ENCODE measurements at places on chromosomes 6 and 20.

GRCh38 chr6:158828807-158829206 is 9.6 kb upstream of the EZR start:
- no peak for DNase-seq

DNA sequence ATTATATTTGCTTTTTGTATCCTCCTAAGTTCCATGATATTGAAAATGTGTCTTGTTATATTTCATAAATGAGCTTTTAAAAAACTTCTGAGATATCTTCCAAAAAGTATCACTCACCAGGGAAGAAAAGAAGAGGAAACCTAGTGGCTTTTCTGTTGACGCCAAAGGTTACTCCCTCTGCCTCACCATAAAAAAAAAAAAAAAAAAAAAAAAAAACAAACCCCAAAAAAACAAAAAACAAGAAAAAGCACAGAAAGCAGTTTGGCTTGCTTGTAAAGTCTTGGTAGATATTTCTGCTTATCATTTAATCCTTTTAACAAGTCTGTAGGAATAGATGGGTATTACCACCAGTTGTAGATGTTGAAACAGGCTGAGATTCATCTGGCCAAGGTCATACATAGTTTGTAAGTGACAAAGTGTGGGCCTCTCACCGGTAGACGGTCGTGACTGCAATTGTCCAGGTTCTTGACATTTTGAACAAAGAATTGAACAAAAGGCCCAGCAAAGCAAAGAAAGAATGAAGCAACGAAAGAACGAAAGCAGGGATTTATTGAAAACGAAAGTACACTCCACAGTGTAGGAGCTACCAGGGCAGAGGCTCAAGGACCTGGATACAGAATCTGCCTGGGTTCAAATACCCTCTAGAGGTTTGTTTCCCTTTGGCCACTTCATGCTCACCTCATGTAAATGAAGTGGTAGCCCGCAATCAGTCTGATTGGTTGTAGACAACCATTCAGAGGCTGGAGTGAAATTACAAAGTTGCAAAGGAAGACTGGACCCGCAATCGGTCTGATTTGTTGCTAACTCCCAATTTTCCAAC is 11.6 kb upstream of the ELOVL5 start:
- no peak for DNase-seq

GRCh38 chr6:121247386-121247785 is 86.9 kb downstream of the TBC1D32 start:
- no peak for DNase-seq

- DNase-seq, result no peak
These were observed 32.4 kb upstream of the RAB22A start for GRCh38 chr20:58277107-58277506.

DNA sequence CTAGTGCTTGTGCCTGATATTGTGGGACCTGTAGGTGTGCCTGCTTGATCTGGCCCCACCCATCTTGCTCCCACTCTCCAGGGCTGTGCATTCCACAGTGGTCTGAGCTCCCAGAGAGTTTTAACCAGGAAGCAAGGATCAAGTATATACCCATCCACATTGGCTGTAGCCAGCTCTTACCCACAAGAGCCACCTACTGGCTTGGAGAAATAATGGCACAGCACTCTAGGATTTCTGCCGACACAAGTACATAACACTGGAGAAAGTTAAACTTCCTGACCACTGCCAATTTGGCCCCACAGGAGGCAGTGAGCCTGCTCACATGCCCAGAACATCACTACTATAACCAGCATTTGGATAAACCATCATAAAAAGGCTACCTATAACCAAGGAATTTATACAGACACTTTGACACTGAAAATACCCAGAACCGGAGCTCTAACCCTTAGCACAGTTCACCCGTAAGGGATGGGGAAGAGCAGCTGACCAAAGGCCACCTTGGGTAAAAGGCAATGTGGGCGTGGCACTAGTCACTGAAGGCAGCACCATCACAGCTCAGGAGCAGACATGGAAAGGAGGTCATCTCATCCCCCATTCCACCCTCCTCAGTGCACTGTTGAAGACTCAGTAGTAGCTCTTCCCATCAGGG is 440.4 kb downstream of the BTBD3 start:
- DNase-seq, result peak; percentile 11

- DNase-seq, result no peak
These were observed 80.2 kb downstream of the GMPR start for GRCh38 chr6:16318538-16318937.

DNA sequence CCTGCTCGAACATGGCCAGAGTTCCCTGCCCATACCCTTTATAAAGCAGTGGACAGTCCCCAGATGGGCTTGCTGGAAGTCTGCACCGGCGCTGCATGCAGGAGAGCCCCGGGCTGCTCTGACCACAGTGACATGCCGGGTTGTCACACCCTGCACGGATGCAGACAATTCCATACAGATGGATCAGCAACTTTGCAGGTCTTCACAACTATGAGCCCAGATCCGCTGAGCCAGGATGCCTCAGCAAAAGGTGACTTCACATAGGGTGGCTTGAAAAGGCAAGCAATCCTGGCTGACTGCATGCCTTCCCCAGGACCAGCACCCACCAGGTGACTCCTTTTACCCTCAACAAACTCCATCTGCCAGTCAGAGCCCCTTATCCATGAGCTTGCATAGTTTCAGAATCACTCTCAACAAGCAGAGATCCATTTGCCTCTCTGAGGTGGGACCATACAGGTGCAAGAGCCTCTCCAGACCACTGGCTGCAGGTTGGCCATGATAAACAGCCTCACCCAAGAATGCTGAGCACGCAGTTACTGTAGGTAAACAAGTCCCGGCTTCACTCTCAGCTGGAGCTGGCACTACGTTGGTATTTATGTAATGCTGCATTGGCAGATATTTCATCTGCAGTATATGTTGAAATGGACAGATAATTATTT is 183.0 kb upstream of the QKI start:
- peak; percentile 89 for DNase-seq

- DNase-seq, result no peak
These were observed 108.2 kb downstream of the PLG start for GRCh38 chr6:160810238-160810637.

- no peak for DNase-seq
These were observed 52.0 kb downstream of the PSMG4 start for GRCh38 chr6:3310703-3311102.

DNA sequence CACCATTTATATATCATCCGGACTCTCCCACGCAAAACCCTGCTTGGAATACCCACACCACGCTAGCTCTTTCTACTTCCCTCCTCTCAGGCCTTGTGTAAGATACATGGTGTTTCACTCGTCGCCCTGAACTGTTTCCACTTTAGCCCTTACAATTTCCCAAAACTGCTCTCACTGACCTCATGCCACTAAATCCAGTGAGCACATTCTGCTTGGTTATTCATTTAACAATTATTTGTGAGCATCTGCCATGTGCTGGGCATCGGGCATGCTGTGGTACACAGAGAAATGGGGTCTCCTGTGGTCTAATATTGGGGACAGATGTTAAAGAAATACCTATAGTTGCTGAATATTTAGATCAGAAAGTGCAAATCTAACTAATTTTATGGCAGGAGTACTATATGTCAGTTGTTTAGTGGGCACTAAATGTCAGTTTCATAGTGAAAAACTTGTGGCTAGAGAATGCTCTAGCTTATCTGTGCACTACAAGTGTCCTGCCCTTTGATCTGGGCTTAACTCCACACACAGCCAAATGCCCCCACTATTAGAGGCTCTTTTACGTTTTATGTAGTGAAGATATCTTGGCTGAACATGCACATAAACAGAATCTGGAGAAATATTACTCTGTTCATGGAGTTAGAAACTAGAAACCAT is 41.0 kb downstream of the PLEKHG1 start:
- no peak for DNase-seq

DNA sequence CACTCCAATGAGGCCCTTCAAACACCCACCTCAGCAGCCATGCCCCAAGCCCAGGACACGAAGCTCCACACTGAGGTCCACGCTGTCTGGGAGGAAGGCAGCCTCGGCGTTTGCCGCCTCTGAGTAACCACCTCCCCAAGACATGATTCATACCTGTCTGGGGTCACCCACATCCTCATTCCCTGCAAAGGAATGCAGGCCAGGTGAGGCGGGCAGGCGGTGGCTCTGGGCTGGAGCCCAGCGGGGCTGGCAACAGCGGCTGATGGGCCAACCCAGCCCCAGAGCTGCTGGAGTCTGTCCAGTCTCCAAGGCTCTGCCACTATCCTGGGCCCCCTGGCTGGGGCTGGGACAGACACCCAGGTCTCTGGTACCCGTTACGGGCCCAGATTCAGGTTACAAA is 14.8 kb downstream of the PMEPA1 start:
- no peak for DNase-seq

DNA sequence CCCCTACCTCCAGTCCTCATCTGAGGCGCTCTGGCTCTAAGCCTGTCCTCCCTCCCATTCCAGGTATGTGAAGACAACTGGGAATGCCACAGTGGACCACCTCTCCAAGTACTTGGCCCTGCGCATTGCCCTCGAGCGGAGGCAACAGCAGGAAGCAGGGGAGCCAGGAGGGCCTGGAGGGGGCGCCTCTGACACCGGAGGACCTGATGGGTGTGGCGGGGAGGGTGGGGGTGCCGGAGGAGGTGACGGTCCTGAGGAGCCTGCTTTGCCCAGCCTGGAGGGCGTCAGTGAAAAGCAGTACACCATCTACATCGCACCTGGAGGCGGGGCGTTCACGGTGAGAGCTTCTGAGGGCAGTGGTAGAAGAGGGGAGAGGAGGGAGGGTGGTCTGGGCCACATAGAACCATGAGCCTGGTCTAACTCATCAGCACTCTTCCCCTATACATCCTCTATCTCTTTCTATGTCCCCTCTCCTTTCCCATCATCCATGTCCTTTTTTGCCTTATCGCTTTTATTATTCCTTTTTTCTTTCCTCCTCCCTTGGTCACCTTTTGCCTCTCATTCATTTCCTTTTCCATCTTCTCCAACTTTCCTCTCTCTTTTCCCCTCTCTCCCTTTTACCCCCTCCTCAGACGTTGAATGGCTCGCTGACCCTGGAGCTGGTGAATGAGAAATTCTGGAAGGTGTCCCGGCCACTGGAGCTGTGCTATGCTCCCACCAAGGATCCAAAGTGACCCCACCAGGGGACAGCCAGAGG is 3.5 kb downstream of the RING1 start:
- no peak for DNase-seq

DNA sequence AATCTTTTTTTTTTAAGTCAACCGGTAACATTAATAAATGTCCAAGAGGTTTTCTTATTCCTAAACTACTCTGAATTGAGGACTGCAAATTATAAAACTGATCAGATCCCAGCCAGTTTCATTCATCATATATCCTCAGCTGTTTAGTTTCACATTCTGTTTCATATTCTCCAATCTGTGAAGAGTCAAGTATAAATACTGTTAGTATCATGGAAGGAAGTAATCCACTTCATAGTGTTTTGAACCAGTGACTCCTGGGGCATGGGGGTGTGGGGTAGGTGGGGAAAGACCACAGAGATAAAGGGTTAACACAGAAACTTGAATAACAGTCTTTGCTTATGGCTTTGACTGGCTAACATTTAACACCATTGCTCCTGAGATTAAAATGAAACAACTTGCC is 69.9 kb downstream of the FYN start:
- no peak for DNase-seq

DNA sequence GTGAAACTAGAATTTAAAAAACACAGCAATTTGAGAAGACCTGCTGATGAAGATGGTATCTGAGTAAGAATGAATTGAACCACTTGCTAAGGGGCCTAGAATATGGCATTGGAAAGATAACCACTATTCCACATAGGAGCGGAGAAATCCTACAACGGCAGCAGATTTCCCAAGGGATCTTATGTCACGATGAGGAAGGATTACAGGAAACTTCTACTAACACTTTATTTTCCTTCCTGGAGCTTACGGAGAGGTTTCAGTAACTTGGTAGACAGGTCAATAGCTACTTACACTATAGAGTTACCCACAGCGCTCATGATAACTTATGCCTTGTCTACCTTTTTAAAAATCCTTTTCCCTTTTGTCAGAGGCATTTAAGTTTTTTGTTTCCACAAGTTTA is 11.8 kb upstream of the TCF21 start:
- DNase-seq, result no peak

GRCh38 chr6:112029045-112029822 is 24.7 kb upstream of the CCN6 start:
- peak; percentile 59 for DNase-seq

DNA sequence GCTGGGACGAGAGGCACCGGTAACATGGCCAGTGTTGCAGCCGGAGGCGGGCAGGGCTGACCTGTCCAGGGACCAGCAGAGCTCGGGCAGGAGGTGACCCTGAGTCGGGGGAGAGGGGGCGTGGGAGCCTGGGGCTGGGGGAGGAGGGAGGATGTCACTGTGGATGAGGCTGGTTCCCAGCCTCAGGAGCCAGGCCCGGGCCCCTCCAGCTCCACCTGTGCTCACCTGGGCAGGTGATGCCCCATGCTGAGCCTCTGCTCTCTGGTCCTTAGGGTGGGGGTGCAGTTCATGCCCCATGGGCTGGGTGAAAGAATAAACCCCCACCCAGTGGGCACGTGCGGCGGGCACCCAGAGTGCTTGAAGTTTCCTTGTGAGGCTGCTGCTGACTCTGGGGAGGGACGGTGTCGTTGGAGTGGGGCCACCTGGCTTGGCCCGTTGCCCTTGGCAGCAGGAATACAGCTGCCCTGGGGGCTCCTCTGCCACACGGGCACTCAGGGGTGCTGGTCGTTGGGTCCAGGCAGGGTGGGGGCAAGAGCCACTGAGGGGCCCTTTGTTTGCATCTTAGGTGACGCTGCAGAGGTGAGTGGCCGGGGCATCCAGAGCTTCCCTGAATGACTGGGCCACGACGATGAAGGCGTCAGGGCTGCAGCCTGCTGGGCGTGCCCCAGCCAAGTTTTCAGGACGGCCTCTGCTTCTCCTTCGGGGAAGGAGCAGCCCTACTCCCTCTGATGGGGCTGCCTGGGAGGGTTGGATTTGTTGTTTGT is 24.7 kb upstream of the BHLHE23 start:
- no peak for DNase-seq

DNA sequence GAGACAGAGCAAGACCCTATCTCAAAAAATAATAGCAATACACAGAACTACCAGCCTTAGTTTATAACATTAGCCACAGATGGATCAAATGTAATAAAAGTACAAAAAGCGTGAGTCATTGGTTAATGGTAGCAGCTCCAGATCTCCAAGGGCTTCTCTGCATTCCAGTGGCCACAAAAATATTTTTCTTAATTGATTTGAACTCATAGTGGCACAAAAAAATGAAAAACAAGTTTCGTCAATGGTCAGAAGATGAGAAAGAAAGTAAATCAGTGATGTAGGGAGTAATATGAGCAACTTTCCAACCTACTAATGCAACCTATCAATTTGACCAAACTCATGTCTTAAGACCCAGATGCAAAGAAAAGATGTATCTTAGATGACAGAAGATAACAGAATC is 79.6 kb downstream of the CEP57L1 start:
- no peak for DNase-seq

GRCh38 chr6:22194188-22194921 is 102.5 kb downstream of the PRL start:
- no peak for DNase-seq

- DNase-seq, result no peak
These were observed 481.2 kb downstream of the TFAP2A start for GRCh38 chr6:9933677-9934076.
